ENCODE measurements at places on chromosomes 1 and 21. TPM values are rescaled to one million over a fixed set of nuclear protein-coding genes. Genes with fewer than 3 reads are reported as not detected.

The NCF2 gene
- 2.3 TPM for total RNA-seq

The FCGR1A gene
- not detected for total RNA-seq

The BPNT1 gene
- 24.4 TPM for total RNA-seq

The FASLG gene
- not detected for total RNA-seq

The COG2 gene
- 23.6 TPM for total RNA-seq

The APOBEC4 gene
- not detected for total RNA-seq

The SPATA17 gene
- total RNA-seq = 0.78 TPM

The ADCY10 gene
- total RNA-seq = 0.14 TPM

The NRDC gene
- total RNA-seq = 157 TPM

The LYSMD1 gene
- total RNA-seq = 6.1 TPM

The SPATA6 gene
- 3.0 TPM for total RNA-seq

The TDRD10 gene
- not detected for total RNA-seq

The CAPN9 gene
- total RNA-seq = not detected

The CTNNBIP1 gene
- total RNA-seq = 150 TPM

The VSIG8 gene
- total RNA-seq = 0.14 TPM

The RBBP5 gene
- total RNA-seq = 15.2 TPM

The CD101 gene
- 0.44 TPM for total RNA-seq

The FRRS1 gene
- 13.0 TPM for total RNA-seq

The CAPN2 gene
- total RNA-seq = 551 TPM

The CYP4Z1 gene
- total RNA-seq = not detected

The TSACC gene
- total RNA-seq = 0.82 TPM

The DENND2D gene
- total RNA-seq = 13.3 TPM
